BJ (cell line): ENCODE measurements at places on chromosomes 1 and 21. TPM values are rescaled to one million over a fixed set of nuclear protein-coding genes. Genes with fewer than 3 reads are reported as not detected.

Gene FCMR
- 0.56 and 1.4 TPM in 2 replicates for polyA plus RNA-seq

Gene TCHHL1
- polyA plus RNA-seq = not detected in 2 replicates

DNA sequence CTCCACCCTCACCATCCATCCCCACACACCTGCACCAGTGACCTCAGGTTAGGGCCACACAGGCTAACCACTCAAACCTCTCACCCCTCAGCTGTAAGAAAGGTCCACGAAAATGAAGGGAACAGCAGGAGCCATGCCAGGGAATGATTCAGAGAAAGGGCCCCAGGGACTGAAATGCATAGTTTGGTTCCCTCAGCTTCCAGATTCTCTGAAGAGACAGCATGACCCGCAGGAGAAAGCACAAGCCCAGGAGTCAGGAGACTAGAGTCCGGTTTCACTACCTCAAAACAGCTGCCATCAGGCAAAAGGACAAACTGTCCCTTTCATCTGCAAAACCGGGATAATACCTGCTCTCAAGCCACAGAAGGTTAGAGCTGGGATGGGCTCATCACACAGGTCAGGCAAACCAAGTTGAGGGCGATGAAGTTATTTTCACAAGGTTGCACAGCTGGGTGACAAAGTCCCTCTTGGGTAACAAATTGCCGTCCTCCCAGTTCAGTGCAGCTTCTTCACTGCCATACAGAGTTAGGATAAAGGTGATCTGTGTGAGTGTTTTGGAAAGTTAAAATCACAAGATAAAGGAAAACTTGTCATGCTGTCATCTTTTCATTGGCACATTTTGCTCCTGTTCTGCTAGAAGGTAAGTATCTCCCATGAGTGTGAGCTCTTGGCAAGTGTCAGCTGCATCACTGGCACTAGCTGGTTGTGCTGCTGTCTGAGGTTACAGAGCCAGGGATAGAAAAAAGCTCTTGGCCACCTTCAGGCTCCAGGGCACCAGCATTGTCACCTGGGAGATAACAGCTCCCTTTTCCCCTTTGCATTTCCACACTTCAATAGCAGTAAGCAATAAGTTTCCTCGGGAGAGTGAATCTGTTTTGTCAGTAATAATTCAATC, 120.4 kb downstream of the KCNH1 start:
- DNase-seq = no peak

- no peak for DNase-seq
Observed at GRCh38 chr1:240794046-240794843, 182.3 kb upstream of the GREM2 start.

- DNase-seq = no peak
Observed at GRCh38 chr1:228003461-228004330, 3.1 kb upstream of the WNT3A start.
